Stimulated activated CD4-positive, alpha-beta T cell treated with anti-CD3 and anti-CD28 coated beads, Interleukin-15, amount 100 ng/mL, for 1 hour (primary cell): ENCODE measurements at places on chromosomes 4 and X.

GRCh38 chr4:176357359-176358082 is 37.8 kb downstream of the SPCS3 start:
- DNase-seq: no peak

GRCh38 chrX:12118134-12118533 is 20.1 kb upstream of the FRMPD4 start:
- DNase-seq: no peak

- no peak for DNase-seq
Observed at GRCh38 chrX:22409418-22409817, 136.7 kb downstream of the CBLL2 start.

- DNase-seq: no peak
Observed at GRCh38 chr4:78058591-78059523, 1.7 kb downstream of the FRAS1 start.

- no peak for DNase-seq
Observed at GRCh38 chr4:44984083-44984482, 257.7 kb upstream of the GNPDA2 start.

- DNase-seq: no peak
Observed at GRCh38 chr4:162010362-162010761, 153.4 kb downstream of the FSTL5 start.

GRCh38 chr4:56213543-56213942 is 173.7 kb downstream of the AASDH start:
- no peak for DNase-seq
